Immature natural killer cell (primary cell): ENCODE measurements at places on chromosomes 3 and 15. TPM values are rescaled to one million over a fixed set of nuclear protein-coding genes. Genes with fewer than 3 reads are reported as not detected.

SEMA3F gene
- not detected for polyA plus RNA-seq

SAMMSON gene
- not detected for polyA plus RNA-seq

DUT gene
- polyA plus RNA-seq, result 89.7 TPM

CHRNB4 gene
- polyA plus RNA-seq, result not detected

LDHAL6B gene
- not detected for polyA plus RNA-seq

CKMT1B gene
- not detected for polyA plus RNA-seq

CFAP20DC gene
- not detected for polyA plus RNA-seq

NANOGP8 gene
- not detected for polyA plus RNA-seq

HRG gene
- polyA plus RNA-seq, result not detected

KBTBD13 gene
- polyA plus RNA-seq, result not detected

HYKK gene
- polyA plus RNA-seq, result not detected

SOX14 gene
- polyA plus RNA-seq, result not detected

IL16 gene
- polyA plus RNA-seq, result 147 TPM

ZNF80 gene
- 1.7 TPM for polyA plus RNA-seq

LARP6 gene
- not detected for polyA plus RNA-seq

IGSF10 gene
- polyA plus RNA-seq, result not detected

KIF15 gene
- not detected for polyA plus RNA-seq

RPL39L gene
- polyA plus RNA-seq, result 31.8 TPM

FOXL2 gene
- not detected for polyA plus RNA-seq

AGBL1 gene
- polyA plus RNA-seq, result not detected

SERINC4 gene
- polyA plus RNA-seq, result 1.3 TPM

C3orf80 gene
- not detected for polyA plus RNA-seq
